Left ventricle myocardium inferior (tissue), 1 donor: ENCODE measurements at places on chromosomes 11 and 22. TPM values are rescaled to one million over a fixed set of nuclear protein-coding genes. Genes with fewer than 3 reads are reported as not detected.

ANO5 gene
- total RNA-seq: 79.7 TPM

CYP2D6 gene
- total RNA-seq: 0.16 TPM

SART1 gene
- total RNA-seq: 30.7 TPM

NNMT gene
- 32.6 TPM for total RNA-seq

FIBP gene
- 42.2 TPM for total RNA-seq

TBX10 gene
- 0.14 TPM for total RNA-seq

OR2AG1 gene
- not detected for total RNA-seq

MIOX gene
- not detected for total RNA-seq

FAM180B gene
- 0.22 TPM for total RNA-seq

IGF2 gene
- total RNA-seq: 75.0 TPM

CPT1B gene
- total RNA-seq: 394 TPM

OR52E4 gene
- total RNA-seq: not detected

SAAL1 gene
- total RNA-seq: 6.8 TPM

IGLL1 gene
- total RNA-seq: not detected

SPTBN2 gene
- total RNA-seq: 0.77 TPM

CRYBB2 gene
- not detected for total RNA-seq

ADM2 gene
- total RNA-seq: not detected

TRIM68 gene
- 10.6 TPM for total RNA-seq

OR52W1 gene
- total RNA-seq: not detected

VWCE gene
- 0.77 TPM for total RNA-seq

GTSE1 gene
- total RNA-seq: 0.25 TPM

NRXN2 gene
- 0.71 TPM for total RNA-seq

NEU3 gene
- total RNA-seq: 9.9 TPM

ANO9 gene
- total RNA-seq: 0.11 TPM

OR10D3 gene
- not detected for total RNA-seq

ABCG4 gene
- 1.8 TPM for total RNA-seq

CARD10 gene
- total RNA-seq: 9.0 TPM

LRRC74B gene
- not detected for total RNA-seq

TBX1 gene
- 8.0 TPM for total RNA-seq

ANGPTL5 gene
- total RNA-seq: 1.3 TPM

OVOL1 gene
- total RNA-seq: not detected

MED19 gene
- 9.4 TPM for total RNA-seq

LRRC56 gene
- total RNA-seq: 0.25 TPM

DENND6B gene
- 1.2 TPM for total RNA-seq

KRTAP5-1 gene
- total RNA-seq: not detected

SLC22A8 gene
- total RNA-seq: not detected

MS4A8 gene
- total RNA-seq: not detected

SNX32 gene
- not detected for total RNA-seq

FGF3 gene
- not detected for total RNA-seq
